Activated CD4-positive, CD25-positive, alpha-beta regulatory T cell treated with anti-CD3 and anti-CD28 coated beads, Interleukin-2, amount 50 U/mL, for 24 hours (primary cell): ENCODE measurements at places on chromosomes 6 and 20.

DNA sequence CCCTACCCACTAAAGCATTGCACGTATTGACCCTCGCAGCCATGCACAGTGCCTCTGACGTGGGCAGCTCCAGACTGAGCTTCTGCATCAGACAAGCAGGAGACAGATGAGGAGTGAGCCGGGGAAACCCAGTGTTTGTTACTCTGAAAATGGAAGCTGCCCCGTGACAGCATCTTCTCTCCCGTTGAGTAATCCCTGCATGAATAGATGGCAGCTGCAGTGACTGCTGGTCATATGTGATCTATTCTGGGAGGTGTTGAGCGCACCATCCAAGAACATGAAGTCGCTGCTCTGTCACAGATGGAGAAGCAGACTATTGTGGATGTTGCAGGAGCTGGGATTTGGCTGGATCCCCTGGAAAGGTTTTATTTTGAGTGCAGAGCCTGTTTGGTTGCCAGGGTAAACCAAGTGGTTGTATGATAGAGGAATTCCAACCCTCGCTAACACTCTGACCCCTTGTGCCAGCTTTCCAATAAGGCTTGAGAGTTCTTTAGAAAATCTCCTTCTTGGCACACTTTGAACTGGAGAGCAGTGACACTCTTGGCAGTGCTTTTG, 242.2 kb downstream of the NRN1 start:
- ATAC-seq: no peak

DNA sequence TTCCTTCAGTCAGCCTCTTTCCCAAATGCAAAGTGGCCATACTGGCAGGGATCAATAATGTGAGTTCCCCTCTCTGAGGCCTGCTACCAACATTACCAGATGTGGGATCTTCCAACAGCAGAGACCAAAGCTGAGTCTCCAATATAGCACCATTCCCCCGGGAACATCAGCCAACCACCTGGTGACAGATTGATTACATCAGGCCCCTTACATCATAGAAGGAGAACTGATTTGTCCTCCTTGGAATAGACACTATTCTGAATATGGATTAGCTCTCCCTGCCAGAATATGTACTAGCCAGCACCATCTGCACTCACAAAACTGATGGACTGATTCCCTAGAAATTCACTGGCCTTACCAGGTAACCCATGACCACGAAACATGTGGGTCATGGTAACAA, 61.9 kb upstream of the CARMIL1 start:
- no peak for ATAC-seq

- ATAC-seq: no peak
Observed at GRCh38 chr20:16191496-16191895, 381.8 kb downstream of the KIF16B start.

DNA sequence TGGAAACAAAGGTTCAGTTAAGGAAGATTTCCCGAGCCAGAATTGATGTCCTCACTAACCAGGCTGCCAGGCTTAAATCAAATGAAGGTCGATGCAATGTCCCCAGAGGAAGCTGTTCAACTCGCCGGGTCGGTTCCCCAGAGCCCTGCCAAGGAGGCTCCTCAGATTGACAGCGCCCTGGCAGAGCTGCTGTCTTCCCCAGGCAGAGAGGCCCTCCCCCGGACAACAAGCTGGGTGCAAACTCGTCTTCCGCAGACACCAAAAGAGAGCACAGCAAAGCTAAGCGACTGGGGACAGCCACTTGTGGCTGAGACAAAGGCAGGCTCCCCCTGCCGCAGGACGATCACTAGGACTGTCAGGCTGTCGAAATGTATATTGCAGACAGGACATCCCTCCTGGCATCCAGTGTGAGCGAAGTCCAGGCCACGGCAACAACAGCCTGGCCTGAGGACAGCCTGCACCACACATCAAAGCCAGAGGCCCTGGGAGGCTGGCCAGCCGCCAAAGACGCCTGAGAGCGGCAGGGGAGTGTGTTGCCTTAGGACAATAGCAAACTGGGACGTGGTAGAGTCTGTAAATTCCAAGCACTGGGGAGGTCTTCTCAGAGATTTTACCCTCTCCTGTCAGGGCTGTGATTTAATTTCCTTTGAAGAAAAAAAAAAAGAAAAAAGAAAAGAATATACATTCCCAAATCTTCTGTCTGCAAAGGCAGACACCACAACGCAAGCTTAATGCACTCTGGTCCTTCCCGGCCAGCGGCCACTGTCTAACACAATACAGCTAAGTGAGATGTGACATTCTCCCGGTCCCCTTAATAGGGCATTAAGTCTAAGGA, 99.1 kb downstream of the HIVEP2 start:
- no peak for ATAC-seq

- no peak for ATAC-seq
Observed at GRCh38 chr6:52550870-52551269, 26.0 kb downstream of the TRAM2 start.

DNA sequence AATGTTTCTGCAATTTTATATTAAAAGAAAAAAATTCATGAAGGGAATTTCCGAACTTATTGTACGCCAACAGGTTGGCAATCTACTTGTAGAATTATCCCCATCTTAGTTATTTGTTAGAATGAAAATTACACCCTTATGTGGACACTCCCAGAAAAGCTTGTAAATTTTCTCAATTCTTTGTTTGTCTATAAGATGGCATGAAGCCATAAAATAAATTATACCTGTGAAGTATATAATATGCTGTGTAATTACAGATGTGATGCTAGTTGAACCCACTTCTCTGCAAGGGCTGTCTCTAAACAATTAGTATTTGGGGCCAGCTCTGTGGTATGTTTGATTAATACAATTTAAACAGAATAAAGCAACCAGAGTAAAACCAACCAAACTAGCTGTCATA, 52.1 kb upstream of the DSP start:
- no peak for ATAC-seq

- no peak for ATAC-seq
Observed at GRCh38 chr20:54054516-54054915, 15.9 kb downstream of the BCAS1 start.

DNA sequence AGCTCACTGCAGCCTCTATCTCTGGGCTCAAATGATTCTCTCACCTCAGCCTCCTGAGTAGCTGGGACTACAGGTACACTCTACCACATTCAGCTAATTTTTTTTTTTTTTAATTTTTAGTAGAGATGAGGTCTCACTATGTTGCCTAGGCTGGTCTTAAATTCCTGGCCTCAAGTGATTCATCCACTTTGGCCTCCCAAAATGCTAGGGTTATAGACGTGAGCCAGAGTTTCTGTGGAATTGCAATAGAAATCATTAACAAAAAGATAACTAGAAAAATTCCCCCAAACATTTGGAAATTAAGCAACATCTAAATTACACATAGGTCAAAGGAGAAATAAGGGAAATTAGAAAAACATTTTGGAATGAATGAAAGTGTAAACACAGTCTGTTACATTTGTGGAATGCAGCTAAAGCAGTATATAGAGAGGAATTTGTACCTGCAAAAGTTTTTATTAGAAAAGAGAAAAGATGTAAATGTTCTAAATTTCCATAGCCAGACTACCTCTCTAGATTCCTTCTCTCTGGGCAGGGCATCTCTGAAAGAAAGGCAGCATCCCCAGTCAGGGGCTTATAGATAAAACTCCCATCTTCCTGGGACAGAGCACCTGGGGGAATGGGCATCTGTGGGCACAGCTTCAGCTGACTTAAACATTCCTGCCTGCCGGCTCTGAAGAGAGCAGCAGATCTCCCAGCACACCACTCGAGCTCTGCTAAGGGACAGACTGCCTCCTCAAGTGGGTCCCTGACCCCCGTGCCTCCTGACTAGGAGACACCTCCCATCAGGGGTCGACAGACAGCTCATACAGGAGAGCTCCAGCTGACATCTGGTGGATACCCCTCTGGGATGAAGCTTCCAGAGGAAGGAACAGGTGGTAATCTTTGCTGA, 51.3 kb downstream of the ATRN start:
- ATAC-seq: no peak
